ENCODE measurements at places on chromosomes 4 and X.
A peak's percentile ranks its signal among the peaks of the same experiment; 100 is the strongest.

GRCh38 chrX:2692221-2693112 is 1.4 kb downstream of the CD99 start:
- no peak for DNase-seq

- peak; percentile 42 for DNase-seq
Measured at GRCh38 chr4:171846232-171846631, 33.0 kb downstream of the GALNTL6 start.

GRCh38 chr4:10198365-10198764 is 81.8 kb upstream of the WDR1 start:
- no peak for DNase-seq

GRCh38 chr4:26238426-26238777 is 82.4 kb upstream of the RBPJ start:
- DNase-seq: no peak

DNA sequence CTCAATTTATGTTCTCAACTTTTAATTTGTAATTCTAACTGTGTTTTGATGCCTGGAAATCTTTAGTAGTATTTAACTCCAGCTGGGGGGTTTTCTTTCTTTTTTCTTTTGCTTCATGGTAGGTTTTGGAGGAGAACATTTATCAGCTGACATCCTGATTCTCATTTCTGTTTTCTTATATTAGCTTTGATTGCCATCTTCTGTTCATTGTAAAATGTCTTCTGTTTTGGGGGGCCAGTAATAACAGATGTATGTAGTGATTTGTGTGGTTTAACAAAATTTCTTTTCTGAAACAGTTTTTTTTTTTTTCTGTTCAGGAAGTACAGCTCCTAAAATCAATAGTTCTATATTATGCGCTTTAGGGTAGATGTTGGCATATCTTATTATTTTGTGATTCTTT is 182.2 kb downstream of the GABRB1 start:
- DNase-seq: no peak

- DNase-seq: no peak
Measured at GRCh38 chr4:2823301-2823670, 20.4 kb upstream of the ADD1 start.

DNA sequence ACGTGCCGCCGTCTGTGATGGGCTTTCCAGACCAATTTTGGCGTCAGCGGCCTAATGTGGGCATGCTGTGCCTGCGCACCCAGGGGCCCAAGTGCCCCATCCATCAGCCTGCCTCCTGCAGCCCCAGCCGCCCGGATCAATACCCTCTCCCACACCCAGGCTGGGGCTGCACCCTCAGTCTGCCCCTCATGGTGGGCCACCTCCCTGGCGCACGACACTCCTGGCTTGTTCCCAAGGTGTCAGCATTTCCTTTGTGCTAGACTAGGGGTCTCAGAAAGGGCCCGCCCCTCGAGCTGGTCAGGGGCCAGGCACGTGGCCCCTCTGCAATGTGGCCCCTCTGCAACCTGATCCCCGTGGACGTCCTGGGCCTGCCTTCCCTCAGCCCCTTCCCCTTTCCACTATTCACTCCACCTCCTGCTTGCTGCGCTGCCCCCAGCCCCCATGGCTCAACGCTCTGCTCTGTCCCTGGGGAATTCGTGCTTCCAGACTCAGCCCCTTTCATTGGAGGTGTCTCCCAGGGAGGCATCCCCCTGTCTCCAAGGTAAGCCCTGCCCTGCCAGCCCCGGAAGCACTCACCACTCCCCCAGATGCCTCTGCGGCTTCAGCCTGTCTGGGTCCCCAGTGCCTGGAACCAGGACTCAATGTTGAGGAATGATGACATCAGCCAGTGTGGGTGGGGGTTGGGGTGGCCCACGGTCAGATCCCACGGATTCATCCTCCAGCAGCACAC is 130.8 kb downstream of the HMX1 start:
- DNase-seq: no peak

DNA sequence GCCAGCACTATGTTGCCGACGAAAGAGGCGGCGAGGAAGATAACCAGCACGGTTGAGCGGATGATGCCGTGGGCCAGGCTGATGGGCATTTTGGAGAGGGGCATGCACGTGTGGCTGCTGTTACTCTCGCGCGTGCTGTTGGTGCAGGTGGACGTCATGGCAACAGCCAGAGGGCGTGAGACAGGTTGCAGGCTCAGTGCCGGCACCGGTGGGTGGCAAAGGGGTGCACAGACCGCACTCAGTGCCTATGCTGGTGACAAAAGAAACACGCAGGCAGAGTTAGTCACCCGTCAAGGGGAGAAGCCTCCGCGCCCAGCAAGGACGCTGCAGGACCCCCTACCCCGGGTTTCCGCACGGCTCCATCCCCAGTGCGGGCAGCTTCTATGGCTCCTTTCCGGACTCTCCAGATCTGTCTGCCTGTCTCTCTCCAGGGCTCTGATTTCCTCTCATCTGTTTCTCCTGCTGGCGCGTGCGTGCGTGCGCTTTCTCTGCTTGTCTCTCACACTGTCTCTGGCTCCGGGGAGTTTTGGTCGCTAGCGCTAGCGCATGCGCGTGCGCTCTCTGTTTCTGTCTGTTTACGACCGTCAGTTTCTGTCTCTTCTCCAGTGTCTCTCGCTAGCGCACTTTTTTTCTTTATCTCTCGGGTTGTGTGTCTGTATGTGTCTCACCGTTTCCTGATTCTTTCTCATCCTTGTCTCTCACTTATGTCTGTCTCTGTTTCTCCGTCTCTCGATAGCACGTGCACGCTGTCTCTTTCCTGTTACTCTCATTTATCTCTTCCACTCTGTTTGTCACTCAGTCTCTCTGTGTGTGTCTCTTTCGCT is 2.1 kb downstream of the GPR101 start:
- no peak for DNase-seq

- DNase-seq: no peak
Measured at GRCh38 chr4:153014460-153014859, 78.3 kb downstream of the FHDC1 start.

GRCh38 chr4:98285676-98286075 is 24.5 kb downstream of the RAP1GDS1 start:
- DNase-seq: no peak

Measured in amniotic stem cell (primary cell).